NCI-H1092 treated with DMSO at 0.1 percent for 48 hours (cell line): ENCODE measurements at places on chromosomes 2 and 18.
A peak's percentile ranks its signal among the peaks of the same experiment; 100 is the strongest.

GRCh38 chr18:57131101-57131500, 15.8 kb upstream of the BOD1L2 start:
- DNase-seq: no peak

DNA sequence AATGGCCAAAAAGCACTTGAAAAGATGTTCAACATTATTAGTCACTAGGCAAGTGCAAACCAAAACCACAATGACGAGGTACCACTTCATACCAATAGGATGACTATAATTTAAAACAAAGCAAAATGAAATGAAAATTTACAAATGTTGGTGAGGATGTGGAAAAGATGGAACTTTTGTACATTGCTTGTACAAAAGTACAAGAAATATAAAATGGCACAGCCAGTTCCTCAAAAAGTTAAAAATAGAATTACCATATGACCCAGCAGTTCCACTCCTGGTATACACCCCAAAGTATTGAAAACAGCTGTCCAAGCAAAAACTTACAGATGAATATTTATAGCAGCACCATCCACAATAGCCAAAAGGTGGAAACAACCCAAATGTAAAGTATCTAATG, 107.8 kb upstream of the XPO1 start:
- no peak for DNase-seq

DNA sequence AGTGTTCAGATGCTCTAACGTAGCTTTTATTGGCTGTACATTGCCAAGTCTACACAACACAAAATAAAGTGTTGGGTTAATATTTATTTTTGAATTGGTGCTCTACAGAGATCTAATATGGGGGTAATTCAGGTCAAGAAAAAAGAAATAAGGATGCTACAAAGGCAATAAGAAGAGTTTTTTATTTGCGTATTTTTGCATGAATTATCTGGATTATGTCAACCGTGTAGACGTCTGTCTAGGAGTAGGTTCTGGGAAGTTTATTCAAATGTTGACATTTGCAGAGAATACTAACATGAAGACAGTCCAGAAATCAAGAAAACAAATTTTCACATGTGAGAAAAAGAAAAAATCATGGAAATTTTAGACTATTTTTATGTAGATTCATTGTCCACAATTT, 876.7 kb upstream of the POU3F3 start:
- DNase-seq: no peak

GRCh38 chr2:196239622-196240587, 68.5 kb upstream of the STK17B start:
- DNase-seq: no peak

DNA sequence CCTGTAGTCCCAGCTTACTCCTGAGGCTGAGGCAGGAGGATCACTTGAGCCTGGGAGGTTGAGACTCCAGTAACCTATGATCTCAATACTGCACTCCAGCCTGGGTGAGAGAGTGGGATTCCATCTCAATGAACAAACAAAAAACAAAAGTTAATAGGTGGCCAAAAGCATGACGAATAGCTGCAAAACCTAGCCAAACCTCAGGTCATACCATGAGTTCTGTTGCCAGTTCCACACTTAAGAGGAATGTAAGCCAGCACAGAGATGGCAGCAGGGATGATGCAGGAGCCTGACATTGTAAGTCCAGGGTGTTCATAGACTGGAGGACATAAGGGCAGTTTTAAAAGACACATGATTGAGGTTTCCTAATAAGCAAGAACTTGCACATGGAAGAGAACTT, 55.3 kb upstream of the RMDN2 start:
- DNase-seq: no peak

GRCh38 chr2:232354069-232354468, 24.5 kb upstream of the ALPP start:
- no peak for DNase-seq

DNA sequence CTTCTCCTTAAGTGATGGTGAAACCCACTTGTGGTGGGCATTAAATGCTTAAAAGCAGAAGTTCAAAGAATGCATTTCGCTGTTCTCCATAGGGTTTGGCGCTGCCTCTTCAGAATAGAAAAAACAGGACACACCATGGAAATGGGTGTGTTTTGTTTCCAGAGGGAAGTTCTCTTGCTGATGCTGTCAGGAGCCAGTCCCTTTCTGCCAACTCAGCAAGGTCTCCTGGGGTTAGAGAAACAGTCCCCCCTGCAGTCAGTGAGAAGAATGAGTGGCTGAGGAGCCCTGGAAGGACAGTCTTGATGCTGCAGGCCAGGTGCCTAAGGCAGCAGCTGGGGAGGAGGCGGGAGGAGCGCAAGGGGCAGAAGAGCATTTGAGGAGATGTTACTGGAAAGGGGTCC, 37.8 kb upstream of the ASAP2 start:
- DNase-seq: no peak

DNA sequence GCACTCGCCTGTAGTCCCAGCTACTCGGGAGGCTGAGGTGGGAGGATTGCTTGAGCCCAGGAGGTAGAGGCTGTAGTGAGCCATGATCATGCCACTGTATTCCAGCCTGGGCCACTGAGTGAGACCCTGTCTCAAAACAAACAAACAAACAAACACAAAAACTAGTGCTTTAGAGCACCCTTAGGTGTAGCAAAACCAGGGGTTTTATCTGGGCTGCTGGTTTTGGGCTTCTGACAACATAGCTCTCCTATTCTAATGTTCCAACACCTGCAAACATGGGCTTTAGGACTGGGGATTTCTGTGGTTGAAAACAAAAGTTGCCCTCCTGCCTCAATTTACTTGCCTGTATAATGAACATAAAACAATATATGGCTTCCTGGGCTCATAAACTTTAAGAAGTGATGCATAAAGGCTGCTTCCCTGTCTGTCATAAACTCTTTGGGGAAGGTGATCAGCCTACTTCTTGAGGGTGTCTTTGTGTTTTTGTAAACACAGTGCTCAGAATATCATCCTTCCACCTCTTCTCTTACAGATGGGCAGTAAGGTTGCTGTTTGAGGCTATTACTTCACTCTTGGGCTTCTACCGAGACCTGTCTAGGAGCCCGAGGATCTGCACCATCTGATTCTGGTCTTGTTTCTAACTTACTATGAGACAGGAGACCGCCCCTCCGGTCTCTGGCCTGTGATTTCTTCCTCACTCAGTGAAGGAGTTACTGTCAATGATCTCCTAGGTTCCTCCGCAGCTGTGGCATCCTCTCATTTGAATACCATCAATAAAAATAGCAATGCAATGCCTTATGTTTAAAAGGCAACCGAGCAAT, 246.5 kb downstream of the MYCN start:
- no peak for DNase-seq

DNA sequence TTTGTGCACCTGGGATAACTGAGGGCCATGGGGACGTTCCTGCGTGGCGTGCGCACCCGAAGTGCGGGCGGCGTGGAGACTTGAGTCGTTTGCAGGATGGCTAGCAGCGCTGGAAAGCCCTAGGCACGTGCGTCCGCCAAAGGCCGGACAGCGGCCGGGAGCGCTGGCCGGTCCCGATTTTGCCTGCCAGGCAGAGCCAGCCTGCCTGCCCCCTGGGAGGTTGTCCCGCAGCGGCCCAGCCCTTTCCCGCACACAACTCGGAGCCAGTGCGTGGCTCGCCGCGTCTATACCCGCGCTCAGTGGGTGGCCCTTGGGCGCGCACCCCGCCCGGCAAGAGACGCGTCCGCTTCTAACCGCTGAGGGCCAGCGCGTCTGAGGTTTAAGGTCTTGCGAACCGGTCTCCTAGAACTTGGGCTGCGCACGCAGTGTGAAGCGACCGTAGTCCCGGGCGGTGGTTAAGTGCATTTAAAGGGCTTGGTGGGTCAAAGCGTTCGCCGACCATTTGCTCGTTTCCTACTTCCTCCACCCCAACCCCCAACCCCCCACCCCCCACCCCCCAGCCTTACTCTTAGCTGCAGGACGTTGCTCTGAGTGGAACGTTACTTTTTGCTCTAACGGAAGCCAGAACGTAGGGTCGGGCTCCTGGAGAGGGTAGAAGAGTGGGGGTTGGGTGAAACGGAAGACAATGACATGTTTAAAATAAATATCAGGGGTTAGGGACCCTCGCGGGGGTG, 627 bp downstream of the CDCA7 start:
- peak; percentile 31 for DNase-seq

DNA sequence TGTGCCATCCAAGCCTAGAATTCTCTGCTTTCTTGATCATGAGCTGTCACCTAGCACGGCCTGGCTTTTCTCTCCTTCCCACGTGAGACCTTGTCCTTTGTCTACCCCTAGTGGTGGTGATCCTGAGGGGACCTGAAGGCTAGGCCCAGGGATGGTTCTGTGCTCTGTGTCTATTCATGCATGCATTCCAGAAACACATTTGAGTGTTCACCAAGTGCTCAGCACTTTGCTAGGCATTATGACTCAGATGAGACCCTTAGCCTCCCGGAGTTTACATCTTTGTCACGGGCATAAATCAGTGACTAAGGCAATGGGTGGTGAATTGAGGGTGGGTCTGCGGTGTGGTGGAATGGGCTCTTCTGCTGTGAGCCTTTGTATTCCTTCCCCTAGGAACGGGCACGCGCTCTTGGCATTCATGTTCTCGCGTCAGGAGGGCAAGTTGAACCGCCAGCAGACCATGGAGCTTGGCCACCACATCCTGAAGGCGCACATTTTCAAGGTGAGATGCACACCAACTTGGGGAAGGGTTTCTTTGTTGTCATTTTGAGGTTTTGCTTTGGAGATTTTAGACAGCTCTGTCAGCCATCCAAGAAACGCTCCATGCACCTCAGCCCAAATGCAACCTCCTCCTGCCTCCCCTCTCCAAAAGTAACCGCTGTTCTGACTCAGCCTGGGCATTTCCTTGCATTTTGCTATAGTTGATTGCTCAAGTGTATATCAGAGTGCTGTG, 100.9 kb downstream of the WDSUB1 start:
- no peak for DNase-seq

DNA sequence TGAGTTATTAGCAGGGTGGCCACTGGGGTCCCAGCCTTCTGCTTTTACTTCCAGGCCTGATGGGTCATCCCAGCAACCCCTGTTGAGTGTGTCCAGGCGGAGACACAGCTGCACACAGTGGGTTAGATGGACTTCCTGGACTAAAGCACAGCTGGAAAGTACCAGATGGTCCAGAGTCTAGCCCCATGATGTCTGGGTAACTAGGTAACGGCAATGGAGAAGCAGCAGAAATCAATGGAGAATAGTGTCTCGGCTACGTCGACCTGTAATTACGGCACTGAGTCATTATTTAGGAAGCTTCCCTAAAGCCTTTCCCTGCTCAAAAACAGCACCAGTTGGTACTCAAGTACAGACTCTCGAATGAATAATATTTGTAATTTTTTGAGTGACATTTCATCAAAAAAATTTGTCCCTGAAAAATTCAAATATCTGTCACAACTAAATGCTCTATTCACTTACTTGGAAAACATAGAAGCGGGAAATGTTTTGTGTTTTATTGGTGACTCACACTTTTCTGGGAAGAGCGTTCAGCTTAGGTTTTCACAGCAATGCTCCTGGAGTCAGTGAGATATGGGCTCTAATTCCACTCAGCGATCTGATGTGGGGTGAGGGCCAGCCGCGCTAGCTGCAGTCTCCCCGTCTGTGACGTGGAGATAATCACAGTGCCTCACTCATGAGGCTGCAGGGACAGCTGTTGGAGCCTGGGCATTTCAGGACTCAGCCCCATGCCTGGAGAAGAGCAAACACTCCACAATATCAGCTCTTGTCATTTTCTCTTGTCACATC, 16.2 kb upstream of the ARL4C start:
- peak; percentile 46 for DNase-seq

DNA sequence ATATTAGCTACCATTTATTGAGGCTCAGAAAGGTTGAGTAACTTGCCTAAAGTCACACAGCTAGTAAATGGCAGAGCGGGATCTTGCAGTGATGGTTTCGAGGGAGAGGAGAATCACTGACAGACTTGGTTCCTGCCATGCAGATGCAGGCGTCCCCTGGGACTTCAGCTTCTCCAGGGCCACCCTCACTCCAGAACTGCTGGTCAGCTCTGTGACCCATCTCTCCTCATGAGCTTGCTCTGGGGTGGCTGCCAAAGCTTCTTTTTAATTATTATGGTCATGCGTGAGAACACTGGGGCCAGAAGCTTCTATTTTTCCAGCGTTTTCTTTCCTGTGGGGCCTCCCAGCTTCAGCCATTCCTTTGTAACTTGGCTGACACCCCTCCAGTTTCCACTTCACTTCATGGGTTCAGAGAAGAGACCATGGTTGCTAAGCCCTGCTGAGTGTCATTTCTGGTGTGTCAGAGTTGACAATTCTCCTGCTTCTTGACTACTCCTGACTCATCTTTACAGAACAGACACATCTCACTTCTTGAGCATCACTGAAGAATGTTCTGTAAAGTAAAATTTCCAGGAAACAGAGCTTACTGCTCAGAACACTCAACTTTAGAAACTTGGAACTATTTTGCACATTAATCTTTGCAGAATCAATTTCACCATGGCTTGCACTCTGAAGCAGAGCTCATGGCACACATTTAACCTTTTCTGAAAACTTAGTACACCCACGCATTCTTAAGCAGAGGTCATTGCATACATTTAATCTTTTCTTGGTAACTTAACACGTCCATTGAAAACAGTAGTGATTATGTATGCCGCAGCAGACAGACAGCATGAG, 70.4 kb downstream of the IL1R2 start:
- no peak for DNase-seq

DNA sequence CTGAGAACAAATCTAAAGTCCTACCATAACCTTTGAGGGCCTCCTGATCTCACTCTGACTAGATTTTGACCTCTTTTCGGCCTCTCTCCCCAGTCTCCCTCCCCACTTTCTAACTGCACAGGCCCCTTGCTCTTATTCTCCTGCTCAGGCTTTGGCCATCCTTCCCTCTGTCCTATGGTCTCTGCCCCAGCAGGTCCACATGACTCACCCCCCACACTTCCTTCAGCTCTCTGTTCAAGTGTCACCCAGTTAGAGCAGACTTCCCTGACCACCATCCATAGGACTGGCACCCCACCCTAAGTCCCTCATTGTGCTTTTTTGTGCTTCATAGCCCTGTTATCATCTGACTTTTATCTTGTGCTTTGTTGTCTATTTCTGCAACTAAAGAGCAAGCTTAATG, 41.2 kb upstream of the NT5C1B start:
- DNase-seq: no peak

DNA sequence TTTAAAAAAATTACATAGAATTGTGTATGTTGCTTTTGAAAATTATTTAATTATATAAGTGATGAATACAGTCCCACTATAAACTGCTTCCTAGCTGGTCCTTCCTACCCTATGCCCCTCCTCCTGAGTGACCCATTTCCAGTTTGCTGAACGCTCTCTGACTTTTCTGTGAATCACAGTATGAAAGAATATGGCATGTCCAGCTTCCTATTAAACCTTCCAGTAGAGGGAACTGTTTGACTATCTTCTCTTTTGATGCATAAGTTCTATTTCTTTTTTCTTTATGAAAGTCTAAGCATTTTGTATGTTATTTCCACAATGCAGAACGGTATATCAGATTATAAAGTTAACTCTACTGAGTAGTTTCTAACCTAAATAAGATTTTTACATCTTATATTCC, 41.3 kb downstream of the PSMG2 start:
- DNase-seq: peak; percentile 20

GRCh38 chr2:32064021-32064601, 755 bp downstream of the SPAST start:
- DNase-seq: peak; percentile 23
